Mammary microvascular endothelial cell (primary cell): ENCODE measurements at places on chromosomes 2 and 18. TPM values are rescaled to one million over a fixed set of nuclear protein-coding genes. Genes with fewer than 3 reads are reported as not detected.

Gene C2orf81
- total RNA-seq = 0.59 and 0.67 TPM in 2 replicates

Gene EML6
- total RNA-seq = 0.13 and 0.89 TPM in 2 replicates

Gene C1QL2
- not detected in 2 replicates for total RNA-seq

Gene CD8B2
- total RNA-seq = not detected in 2 replicates

Gene REG3A
- not detected in 2 replicates for total RNA-seq

Gene RAB6C
- not detected in 2 replicates for total RNA-seq
